ENCODE measurements at places on chromosomes 4 and X.

DNA sequence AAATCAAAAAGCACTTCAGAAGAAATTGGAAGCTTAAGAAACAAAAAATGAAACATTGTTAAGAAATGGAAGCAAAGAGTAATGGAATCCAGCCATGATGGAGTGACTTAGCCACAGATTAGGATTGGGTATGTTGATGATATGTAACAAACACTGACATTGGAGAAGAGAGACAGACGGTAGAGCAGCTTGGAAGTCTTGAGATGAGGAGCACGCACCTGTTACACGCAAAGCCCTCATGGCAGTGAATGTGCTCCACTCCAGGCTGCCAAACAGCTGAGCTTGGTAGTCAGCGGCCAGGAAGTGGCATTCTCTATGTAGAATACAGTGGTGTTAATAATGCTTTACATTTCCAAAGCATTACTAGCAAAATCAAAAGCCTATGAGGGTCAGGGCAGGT is 56.9 kb upstream of the GPRIN3 start:
- DNase-seq = no peak

- no peak for DNase-seq
Observed at GRCh38 chrX:13716905-13717304, 17.5 kb downstream of the TRAPPC2 start.

DNA sequence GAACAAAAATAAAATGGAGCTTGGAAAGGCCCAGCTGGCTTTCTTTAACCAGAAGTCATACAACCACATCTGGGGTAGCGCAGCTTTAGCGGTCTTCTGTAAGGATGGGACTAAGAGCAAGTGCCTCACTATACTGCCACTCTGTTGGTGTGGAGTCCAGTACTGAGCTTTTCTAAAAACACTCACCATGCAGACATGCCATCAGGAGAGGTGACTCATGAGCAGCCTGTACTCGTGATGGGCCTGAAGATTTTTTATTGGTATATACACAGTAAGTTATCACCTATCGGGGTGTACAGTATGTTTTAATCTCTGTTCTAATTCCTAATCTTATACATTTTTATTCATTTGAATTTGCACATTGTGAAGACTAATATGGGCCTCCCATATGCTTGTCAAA is 9.6 kb downstream of the PPP3CA start:
- DNase-seq = no peak

- DNase-seq = no peak
Observed at GRCh38 chr4:79078339-79078738, 139.1 kb upstream of the PAQR3 start.

- no peak for DNase-seq
Observed at GRCh38 chr4:116015062-116015461, 901.6 kb upstream of the NDST4 start.

- no peak for DNase-seq
Observed at GRCh38 chrX:68710870-68711576, 63.6 kb downstream of the STARD8 start.

GRCh38 chr4:4704267-4704666 is 155.2 kb upstream of the MSX1 start:
- DNase-seq = no peak

DNA sequence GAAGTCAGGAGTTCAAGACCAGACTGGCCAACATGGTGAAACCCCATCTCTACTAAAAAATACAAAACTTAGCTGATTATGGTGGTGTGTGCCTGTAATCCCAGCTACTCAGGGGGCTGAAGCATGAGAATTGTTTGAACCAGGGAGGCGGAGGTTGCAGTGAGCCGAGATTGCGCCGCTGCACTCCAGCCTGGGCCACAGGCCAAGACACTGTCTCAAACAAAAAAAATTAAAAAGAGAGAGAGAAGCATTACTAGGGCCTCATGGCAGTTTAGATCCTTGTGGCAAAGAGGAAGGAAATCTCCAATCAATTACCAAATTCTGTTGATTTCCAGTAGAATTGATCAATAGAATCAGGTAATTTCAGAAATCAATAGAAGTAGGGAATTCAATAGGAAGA is 16.8 kb upstream of the SLC34A2 start:
- DNase-seq = no peak

All from smooth muscle cell of the brain vasculature (primary cell).